Osteocyte (in vitro differentiated cells): ENCODE measurements at places on chromosomes 11 and 22. TPM values are rescaled to one million over a fixed set of nuclear protein-coding genes. Genes with fewer than 3 reads are reported as not detected.

The SAA1 gene
- total RNA-seq: not detected in 2 replicates

The SLC43A3 gene
- 14.9 and 17.1 TPM in 2 replicates for total RNA-seq

The BIRC3 gene
- 1.0 and 1.5 TPM in 2 replicates for total RNA-seq

- no peak for DNase-seq
- H3K27me3 ChIP-seq: peaks cover 16% of the 10 kb centered on the region
- no peaks in the 10 kb centered on the region for H3K36me3 ChIP-seq
- no peak overlapping the region for H3K4me3 ChIP-seq
- no peak overlapping the region for H3K27ac ChIP-seq
Measured at GRCh38 chr11:115926138-115926537, 421.9 kb upstream of the CADM1 start.

The RNF215 gene
- 36.1 and 36.6 TPM in 2 replicates for total RNA-seq

The PNPLA3 gene
- 1.2 and 3.0 TPM in 2 replicates for total RNA-seq

The P2RY2 gene
- total RNA-seq: not detected in 2 replicates

The CCDC87 gene
- 0.19 and 0.39 TPM in 2 replicates for total RNA-seq

GRCh38 chr11:91978747-91979146, 245.9 kb upstream of the FAT3 start:
- no peak overlapping the region for H3K4me3 ChIP-seq
- H3K27me3 ChIP-seq: no peaks in the 10 kb centered on the region

The CDC42BPG gene
- 0.68 and 1.7 TPM in 2 replicates for total RNA-seq

The PSMC3 gene
- 123 and 126 TPM in 2 replicates for total RNA-seq

DNA sequence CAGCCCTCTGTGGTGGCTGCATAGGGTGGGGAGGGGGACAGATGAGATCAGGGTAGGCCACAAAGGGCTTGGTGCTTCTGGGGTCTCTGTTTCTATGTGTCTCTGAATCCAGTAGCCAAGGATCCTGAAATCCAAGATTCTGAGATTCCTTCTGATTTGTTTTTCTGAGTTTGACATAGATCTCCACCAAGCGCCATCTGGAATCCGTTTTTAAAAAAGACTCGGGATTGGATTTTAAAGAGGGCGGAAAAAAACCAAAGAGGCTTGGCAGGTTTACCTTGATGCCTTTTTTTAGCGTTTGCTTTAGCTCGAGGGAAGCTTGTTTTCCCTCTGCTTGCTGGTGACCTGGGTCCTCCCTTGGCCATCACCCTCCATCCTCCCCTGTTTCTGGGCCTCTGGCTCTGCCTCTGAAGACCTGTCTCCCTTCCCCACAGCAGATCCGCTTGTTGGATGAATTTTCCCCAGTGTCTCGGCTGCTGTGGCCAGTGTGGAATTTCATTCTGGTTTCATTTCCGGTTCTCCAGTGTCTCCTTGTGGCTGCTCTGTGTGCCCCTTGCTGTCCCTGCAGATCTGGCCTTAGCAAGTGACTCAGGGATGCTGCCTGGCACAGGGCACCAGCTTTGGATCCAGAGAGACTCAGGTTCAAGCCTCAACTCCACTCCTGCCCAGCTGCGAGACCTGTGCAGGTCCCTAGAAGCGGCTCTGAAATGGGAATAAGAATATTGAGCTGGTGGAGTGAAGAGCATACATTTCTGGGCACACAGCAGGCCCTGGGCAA, 15.1 kb downstream of the SYNGR1 start:
- H3K27me3 ChIP-seq: no peaks in the 10 kb centered on the region
- no peak overlapping the region for H3K4me3 ChIP-seq
- H3K27ac ChIP-seq: peak overlapping the region; percentile 56
- H3K4me1 ChIP-seq: peaks cover 53% of the 10 kb centered on the region
- DNase-seq: no peak
- no peaks in the 10 kb centered on the region for H3K36me3 ChIP-seq

GRCh38 chr11:102147015-102147414, 36.8 kb downstream of the YAP1 start:
- H3K27me3 ChIP-seq: no peaks in the 10 kb centered on the region
- H3K4me1 ChIP-seq: peaks cover 54% of the 10 kb centered on the region
- peaks cover 4% of the 10 kb centered on the region for H3K36me3 ChIP-seq

- H3K4me1 ChIP-seq: peaks cover 13% of the 10 kb centered on the region
- H3K36me3 ChIP-seq: peaks cover 1% of the 10 kb centered on the region
- peak; percentile 85 for DNase-seq
Measured at GRCh38 chr22:35921777-35922176, 106.8 kb downstream of the RBFOX2 start.

DNA sequence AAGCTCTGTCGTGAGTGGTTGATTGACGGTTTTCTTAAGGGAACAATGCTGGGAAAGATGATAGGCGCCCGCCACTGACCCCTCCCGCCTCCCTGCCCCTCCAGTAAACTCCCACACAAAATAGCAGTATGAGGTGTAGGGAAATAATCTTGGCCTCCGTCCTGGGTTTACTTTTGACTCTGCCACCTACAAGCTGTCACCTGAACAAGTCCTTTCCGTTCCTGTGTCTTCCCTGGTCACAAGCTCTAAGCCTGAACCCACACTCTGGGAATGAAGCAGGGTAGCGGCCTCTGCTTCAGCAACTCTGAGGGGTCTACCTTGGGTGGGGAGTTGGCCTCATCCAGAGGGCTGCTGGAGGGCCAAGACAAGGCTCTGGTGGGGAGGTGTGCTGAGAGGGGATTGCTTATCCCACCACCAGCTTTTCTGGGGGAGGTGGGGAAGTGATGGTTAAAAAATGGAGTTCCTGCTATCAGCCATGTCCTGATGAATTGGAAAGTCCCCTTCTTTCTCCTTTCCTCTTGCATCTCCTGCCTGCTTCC, 87.8 kb downstream of the CEP164 start:
- no peak overlapping the region for H3K4me3 ChIP-seq
- H3K4me1 ChIP-seq: peaks cover 9% of the 10 kb centered on the region
- no peaks in the 10 kb centered on the region for H3K27me3 ChIP-seq
- no peak for DNase-seq
- peaks cover 7% of the 10 kb centered on the region for H3K36me3 ChIP-seq

The LGALS12 gene
- total RNA-seq: not detected in 2 replicates

- no peaks in the 10 kb centered on the region for H3K27me3 ChIP-seq
- no peaks in the 10 kb centered on the region for H3K36me3 ChIP-seq
- H3K27ac ChIP-seq: no peak overlapping the region
- no peak for DNase-seq
Measured at GRCh38 chr11:109153836-109154235, 268.2 kb upstream of the C11orf87 start.

DNA sequence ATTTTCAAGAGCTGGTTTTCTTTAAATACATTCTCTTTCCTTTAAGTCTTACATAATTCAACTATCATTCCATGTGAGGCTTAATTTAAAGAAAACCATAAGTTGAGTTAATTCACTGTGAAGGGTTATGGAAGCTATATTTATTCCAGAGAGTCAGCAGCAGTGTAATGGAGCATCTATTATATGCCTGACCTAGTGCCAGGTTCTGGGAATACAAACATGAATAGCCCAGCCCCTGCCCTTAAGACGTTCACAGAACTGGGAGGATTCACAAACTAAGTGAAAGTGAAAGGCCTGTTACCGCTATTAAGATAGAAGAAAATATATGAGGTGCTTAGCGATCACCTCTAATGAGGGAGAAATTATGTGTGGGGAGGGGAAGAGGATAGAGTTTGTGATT, 408.9 kb upstream of the CCDC90B start:
- no peak for DNase-seq
- H3K4me1 ChIP-seq: no peaks in the 10 kb centered on the region
- no peaks in the 10 kb centered on the region for H3K27me3 ChIP-seq
- no peak overlapping the region for H3K4me3 ChIP-seq
- H3K27ac ChIP-seq: no peak overlapping the region

The LMF2 gene
- total RNA-seq: 107 and 108 TPM in 2 replicates
